Activated T-cell treated with anti-CD3 and anti-CD28 coated beads, Interleukin-2, amount 50 U/mL, for 72 hours (primary cell): ENCODE measurements at places on chromosomes 7 and 10. TPM values are rescaled to one million over a fixed set of nuclear protein-coding genes. Genes with fewer than 3 reads are reported as not detected.

SLC26A3 gene
- total RNA-seq = not detected

- no peak overlapping the region for H3K27ac ChIP-seq
- DNase-seq = no peak
- no peaks in the 10 kb centered on the region for H3K4me1 ChIP-seq
- peaks cover 12% of the 10 kb centered on the region for H3K27me3 ChIP-seq
- H3K4me3 ChIP-seq = no peak overlapping the region
- H3K36me3 ChIP-seq = no peaks in the 10 kb centered on the region
Measured at GRCh38 chr7:28979776-28980175, 21.6 kb upstream of the TRIL start.

DNA sequence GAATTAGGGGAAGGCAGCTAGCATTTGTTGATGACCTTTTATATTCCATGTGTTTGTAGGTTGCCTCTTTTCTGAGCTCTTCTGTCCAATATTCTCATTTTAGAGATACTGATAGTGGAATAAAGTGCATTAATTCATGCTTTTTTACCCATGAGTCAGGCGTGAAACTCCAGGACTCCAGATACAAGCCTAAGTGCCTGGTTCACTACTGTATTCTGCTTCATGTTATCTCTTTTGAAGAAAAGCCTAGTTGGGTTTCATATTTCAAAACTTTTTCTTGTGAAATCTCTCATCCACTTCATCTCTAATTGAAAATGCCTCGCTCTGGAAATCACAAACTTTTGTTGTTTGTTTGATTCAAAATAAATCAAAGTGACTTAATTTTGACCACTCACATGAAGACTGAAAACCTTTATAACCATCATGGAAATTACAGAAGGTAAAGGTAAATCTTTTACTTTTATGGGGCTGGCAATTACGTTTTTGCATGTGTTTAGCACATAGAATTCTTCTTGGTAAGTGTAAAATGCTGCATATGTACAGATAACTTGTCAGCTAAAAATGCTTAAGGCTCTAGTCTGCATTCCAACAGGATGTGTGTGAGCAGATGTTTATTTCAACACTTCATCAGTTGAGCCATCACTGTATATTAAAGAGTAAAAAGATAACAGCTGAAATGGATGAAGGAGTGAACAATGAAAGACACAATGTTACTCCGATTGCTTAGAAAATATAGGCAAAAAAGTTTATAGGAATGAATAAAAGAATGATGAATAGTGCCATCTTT, 961.8 kb upstream of the CELF2 start:
- H3K4me3 ChIP-seq = no peak overlapping the region
- DNase-seq = no peak
- no peaks in the 10 kb centered on the region for H3K4me1 ChIP-seq
- H3K27me3 ChIP-seq = no peaks in the 10 kb centered on the region

GRCh38 chr10:112226439-112227248, 43.1 kb upstream of the GPAM start:
- DNase-seq = no peak

GRCh38 chr10:95391581-95392216, 100.9 kb upstream of the PDLIM1 start:
- H3K27ac ChIP-seq = no peak overlapping the region
- H3K4me3 ChIP-seq = no peak overlapping the region
- H3K27me3 ChIP-seq = peaks cover 31% of the 10 kb centered on the region
- H3K36me3 ChIP-seq = peaks cover 1% of the 10 kb centered on the region
- H3K4me1 ChIP-seq = peaks cover 30% of the 10 kb centered on the region
- no peak for DNase-seq

- DNase-seq = no peak
- no peaks in the 10 kb centered on the region for H3K36me3 ChIP-seq
- H3K27ac ChIP-seq = no peak overlapping the region
- H3K27me3 ChIP-seq = peaks cover 13% of the 10 kb centered on the region
Measured at GRCh38 chr10:95597788-95598187, 36.6 kb upstream of the SORBS1 start.

- no peak for DNase-seq
- H3K27me3 ChIP-seq = peaks cover 6% of the 10 kb centered on the region
- peaks cover 6% of the 10 kb centered on the region for H3K36me3 ChIP-seq
- H3K4me3 ChIP-seq = no peak overlapping the region
- peaks cover 15% of the 10 kb centered on the region for H3K4me1 ChIP-seq
- H3K27ac ChIP-seq = no peak overlapping the region
Measured at GRCh38 chr10:85667638-85668233, 698.9 kb downstream of the GRID1 start.

TEX47 gene
- total RNA-seq = not detected

- peaks cover 40% of the 10 kb centered on the region for H3K27me3 ChIP-seq
- no peaks in the 10 kb centered on the region for H3K36me3 ChIP-seq
- H3K4me3 ChIP-seq = no peak overlapping the region
- DNase-seq = no peak
Measured at GRCh38 chr10:43692051-43692825, 43.6 kb upstream of the ZNF32 start.

- no peaks in the 10 kb centered on the region for H3K27me3 ChIP-seq
- no peak overlapping the region for H3K4me3 ChIP-seq
- peaks cover 44% of the 10 kb centered on the region for H3K36me3 ChIP-seq
- H3K27ac ChIP-seq = peak overlapping the region; percentile 12
- no peak for DNase-seq
Measured at GRCh38 chr7:103307503-103308231, 10.4 kb downstream of the PMPCB start.

- H3K4me1 ChIP-seq = peaks cover 37% of the 10 kb centered on the region
- peaks cover 57% of the 10 kb centered on the region for H3K27me3 ChIP-seq
- H3K27ac ChIP-seq = peak overlapping the region; percentile 7
- no peaks in the 10 kb centered on the region for H3K36me3 ChIP-seq
Measured at GRCh38 chr10:101067356-101068083, 5.7 kb downstream of the KAZALD1 start.

DNA sequence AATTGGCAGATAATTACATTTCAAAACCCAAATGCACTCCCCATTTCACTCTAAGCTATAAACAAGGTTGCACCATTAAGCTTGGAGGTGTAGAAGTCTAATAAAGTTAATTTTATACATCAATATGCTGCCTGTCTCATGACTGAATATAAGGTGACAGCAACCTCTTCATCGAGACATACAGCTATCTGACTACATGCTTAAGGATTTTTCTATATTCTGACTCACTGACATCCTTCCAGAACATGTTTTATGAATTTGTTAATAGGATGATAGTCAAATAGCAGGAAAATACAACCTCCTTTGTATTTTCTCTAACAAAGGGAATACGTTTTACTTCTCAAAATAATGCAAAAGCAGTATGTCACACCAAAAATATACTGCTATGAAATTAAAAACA, 76.6 kb downstream of the NRBF2 start:
- H3K36me3 ChIP-seq = peaks cover 23% of the 10 kb centered on the region
- H3K27ac ChIP-seq = no peak overlapping the region
- H3K27me3 ChIP-seq = no peaks in the 10 kb centered on the region
- peaks cover 51% of the 10 kb centered on the region for H3K4me1 ChIP-seq
- DNase-seq = no peak
- H3K4me3 ChIP-seq = no peak overlapping the region

GRCh38 chr10:49549640-49550346, 10.9 kb upstream of the ERCC6 start:
- no peak overlapping the region for H3K27ac ChIP-seq
- H3K4me3 ChIP-seq = no peak overlapping the region
- DNase-seq = no peak

PLEKHS1 gene
- total RNA-seq = not detected

ZNF22 gene
- total RNA-seq = 44.0 TPM

GRCh38 chr10:78557433-78557925, 511.3 kb upstream of the ZMIZ1 start:
- H3K27me3 ChIP-seq = peaks cover 7% of the 10 kb centered on the region
- no peaks in the 10 kb centered on the region for H3K4me1 ChIP-seq
- H3K36me3 ChIP-seq = no peaks in the 10 kb centered on the region
- no peak for DNase-seq
- H3K4me3 ChIP-seq = no peak overlapping the region

IQUB gene
- total RNA-seq = 0.10 TPM

DNA sequence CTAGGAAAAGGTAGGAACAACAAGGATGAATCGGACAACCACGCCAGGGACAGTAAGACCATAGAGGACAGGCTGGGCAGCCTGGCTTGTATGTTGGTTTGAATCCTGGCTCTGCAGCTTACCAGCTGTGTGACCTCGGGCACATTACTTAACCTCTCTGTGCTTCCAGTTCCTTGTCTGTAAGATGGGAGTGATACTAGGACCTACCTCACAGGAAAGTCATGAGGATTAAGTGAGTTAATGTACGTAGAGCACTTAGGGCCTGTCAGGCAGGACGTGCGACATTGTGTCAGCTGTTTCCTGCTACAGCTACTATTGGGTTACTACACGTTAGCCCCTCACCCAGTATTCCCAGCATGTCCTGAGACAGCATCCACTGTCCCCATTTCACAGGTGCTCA, 32.1 kb downstream of the PLAC9 start:
- DNase-seq = no peak
- no peak overlapping the region for H3K4me3 ChIP-seq
- H3K4me1 ChIP-seq = peaks cover 12% of the 10 kb centered on the region
- H3K27ac ChIP-seq = no peak overlapping the region

- no peaks in the 10 kb centered on the region for H3K4me1 ChIP-seq
- DNase-seq = no peak
- H3K27me3 ChIP-seq = peaks cover 12% of the 10 kb centered on the region
- no peak overlapping the region for H3K27ac ChIP-seq
- no peaks in the 10 kb centered on the region for H3K36me3 ChIP-seq
- H3K4me3 ChIP-seq = no peak overlapping the region
Measured at GRCh38 chr10:114110174-114110972, 63.6 kb downstream of the CCDC186 start.

RET gene
- 0.29 TPM for total RNA-seq

DNA sequence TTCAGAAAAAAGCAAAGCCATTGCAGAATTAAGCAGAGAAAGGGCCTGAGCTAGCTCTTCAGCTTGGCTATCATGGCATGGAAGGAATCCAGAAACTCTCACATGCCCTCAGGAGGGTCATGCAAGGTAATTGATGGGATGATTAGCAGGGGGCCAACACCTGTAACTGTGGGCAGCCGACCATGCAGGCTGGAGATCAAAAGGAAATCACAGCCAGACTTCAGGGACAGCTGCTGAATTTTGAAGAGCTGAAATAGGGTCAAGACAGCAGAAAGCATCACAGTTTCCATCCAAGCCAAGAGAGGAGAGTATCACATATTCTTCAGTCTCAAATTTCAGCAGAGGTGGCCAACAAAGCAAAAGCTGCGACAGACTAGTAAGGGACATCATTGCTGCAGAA, 239.6 kb upstream of the STEAP1 start:
- DNase-seq = no peak
- no peak overlapping the region for H3K4me3 ChIP-seq
- H3K27me3 ChIP-seq = no peaks in the 10 kb centered on the region
- no peaks in the 10 kb centered on the region for H3K4me1 ChIP-seq
- no peak overlapping the region for H3K27ac ChIP-seq
- H3K36me3 ChIP-seq = no peaks in the 10 kb centered on the region

GSTO2 gene
- 6.8 TPM for total RNA-seq

DNA sequence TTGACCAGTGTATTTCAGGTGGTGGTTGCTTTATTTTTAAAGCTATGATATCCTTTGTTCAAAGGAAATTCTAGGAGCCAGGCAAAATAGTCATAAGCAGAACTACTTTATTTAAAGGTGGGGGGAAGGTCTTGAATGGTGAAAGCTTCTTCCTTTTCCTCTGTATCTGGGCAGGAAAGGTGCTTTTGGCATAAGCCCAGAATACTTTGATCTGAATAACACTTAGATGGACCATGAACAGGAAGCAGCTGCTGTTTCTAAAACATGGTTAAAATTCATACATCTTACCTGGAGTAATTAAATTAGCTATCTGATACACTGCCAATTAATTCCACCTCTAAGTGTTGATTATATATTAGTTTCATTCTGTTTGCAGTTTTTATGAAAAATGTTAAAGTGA, 13.3 kb downstream of the ZNF804B start:
- H3K4me3 ChIP-seq = no peak overlapping the region
- H3K36me3 ChIP-seq = no peaks in the 10 kb centered on the region

OPN4 gene
- total RNA-seq = not detected

TFPI2 gene
- total RNA-seq = 0.34 TPM

SLC39A12 gene
- not detected for total RNA-seq

DNA sequence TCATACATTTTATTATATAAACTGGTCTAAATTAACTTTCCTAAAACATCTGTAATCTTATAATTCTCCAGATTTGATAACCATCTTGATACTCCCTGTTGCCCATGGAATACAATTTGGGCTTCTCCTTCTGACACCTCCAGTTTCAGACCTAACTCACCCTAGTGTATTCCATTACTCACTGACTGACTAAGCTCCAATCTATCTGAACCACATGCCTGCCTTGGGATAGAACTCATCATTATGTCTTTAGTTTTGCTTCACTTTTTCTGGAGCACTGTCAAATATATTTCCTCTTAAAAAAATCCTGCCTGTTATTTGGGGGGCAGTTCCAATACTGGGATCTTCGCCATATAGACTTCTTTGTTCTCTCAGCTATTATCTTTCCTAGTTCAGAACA, 4.9 kb upstream of the FOXP2 start:
- H3K4me1 ChIP-seq = no peaks in the 10 kb centered on the region
- H3K27me3 ChIP-seq = peaks cover 7% of the 10 kb centered on the region

GRCh38 chr10:87038286-87038717, 18.2 kb downstream of the FAM25A start:
- no peak for DNase-seq
- no peaks in the 10 kb centered on the region for H3K4me1 ChIP-seq
- peaks cover 4% of the 10 kb centered on the region for H3K36me3 ChIP-seq
- H3K27me3 ChIP-seq = no peaks in the 10 kb centered on the region
- no peak overlapping the region for H3K4me3 ChIP-seq
- H3K27ac ChIP-seq = no peak overlapping the region
